ENCODE measurements at places on chromosomes 6 and 20.

- DNase-seq, result no peak
Observed at GRCh38 chr20:36478137-36478905, 63.0 kb upstream of the MYL9 start.

GRCh38 chr20:50003253-50003656 lies 20.5 kb downstream of the SNAI1 start:
- no peak for DNase-seq

GRCh38 chr20:59585714-59586409 lies 18.5 kb upstream of the PHACTR3 start:
- no peak for DNase-seq

GRCh38 chr6:156313037-156313436 lies 464.1 kb upstream of the ARID1B start:
- no peak for DNase-seq

- DNase-seq, result no peak
Observed at GRCh38 chr6:89242574-89243330, 25.6 kb upstream of the GABRR1 start.

- DNase-seq, result no peak
Observed at GRCh38 chr6:119073307-119074051, 5.0 kb downstream of the FAM184A start.

All from ecto neural progenitor cell (in vitro differentiated cells).